ENCODE measurements at places on chromosomes 5 and 9.
A peak's percentile ranks its signal among the peaks of the same experiment; 100 is the strongest.

GRCh38 chr5:10645146-10645545, 81.3 kb downstream of the ANKRD33B start:
- DNase-seq: no peak

DNA sequence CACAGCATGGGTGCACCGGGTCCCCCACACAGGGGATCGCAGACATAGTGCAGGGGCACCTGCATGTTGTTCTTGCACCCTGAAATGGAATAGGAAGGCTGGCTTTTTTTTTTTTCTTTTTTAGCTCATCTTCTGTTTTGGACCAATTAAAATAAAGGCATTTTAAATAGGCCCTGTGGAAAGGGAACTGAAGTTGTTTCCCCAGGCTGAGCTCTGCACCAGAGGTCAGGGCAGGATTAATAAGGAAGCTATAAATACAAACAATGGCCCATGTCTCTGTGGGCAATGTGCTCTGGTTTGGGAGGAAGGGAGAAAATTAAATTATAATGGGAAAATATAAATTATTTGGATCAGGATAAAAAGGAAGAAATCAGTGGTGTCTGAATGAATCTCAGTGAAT, 21.2 kb upstream of the KCNMB1 start:
- no peak for DNase-seq

DNA sequence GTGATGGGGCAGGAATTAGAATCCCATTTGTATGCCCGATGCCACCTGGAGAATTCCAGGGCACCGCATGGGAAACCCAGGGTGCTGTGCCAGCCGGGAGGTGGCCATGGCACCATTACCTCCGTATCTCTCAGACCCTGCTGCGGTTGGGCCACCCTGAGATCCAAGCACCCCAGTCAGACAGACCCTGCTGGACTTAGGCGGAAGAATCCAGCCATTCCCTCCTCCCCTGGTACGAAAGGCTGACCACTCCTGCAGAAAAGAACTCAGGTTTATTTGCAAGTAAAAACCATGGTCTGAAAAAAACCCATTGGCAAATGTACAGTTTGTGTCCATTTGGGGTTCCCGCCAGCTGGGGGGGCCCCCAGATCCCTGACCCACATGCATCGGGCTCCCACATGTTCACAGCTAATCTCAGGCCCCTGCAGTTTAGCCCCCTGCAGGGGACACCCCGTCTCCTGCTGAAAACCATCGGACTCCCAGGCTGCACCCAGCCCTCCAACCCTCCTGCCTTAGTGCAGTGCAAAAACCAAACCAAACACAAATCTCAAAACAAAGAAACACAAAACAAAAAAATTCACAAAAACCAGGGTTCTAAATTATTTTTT, 23.6 kb upstream of the SARDH start:
- DNase-seq: no peak

DNA sequence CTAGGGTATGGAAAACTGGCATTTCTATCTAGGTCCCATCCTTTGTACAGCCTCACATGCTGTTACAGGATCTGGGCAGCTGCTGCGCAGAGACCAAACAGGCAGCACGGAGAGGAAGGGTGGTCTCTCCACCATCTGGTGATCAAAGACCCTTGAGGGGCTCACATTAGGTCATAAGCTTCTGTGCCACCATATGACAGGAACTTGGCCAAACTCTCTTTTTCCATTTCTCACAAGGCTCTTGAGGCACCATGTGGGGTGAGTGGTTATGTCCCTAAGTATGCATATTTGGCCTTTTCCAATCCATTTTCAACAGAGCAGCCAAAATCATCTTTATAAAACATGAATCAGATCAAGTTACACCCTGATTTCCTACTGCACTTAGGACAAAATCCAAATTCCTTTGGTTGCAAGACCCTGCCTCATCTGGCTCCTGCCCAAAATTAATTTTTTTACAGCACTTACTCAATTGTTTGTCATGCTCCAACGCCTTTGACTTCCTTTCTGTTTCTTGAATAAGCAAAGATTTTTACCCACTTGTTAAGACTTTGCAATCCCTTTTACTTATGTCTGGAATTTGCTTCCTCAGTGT, 730.0 kb downstream of the MAT2B start:
- peak; percentile 90 for DNase-seq

GRCh38 chr5:30392897-30393296, 800.6 kb upstream of the CDH6 start:
- DNase-seq: no peak

- peak; percentile 1 for DNase-seq
Observed at GRCh38 chr5:30405821-30406220, 787.7 kb upstream of the CDH6 start.

- DNase-seq: no peak
Observed at GRCh38 chr9:100072805-100073204, 26.0 kb downstream of the ERP44 start.

GRCh38 chr5:175741556-175741955, 83.7 kb downstream of the HRH2 start:
- DNase-seq: no peak

DNA sequence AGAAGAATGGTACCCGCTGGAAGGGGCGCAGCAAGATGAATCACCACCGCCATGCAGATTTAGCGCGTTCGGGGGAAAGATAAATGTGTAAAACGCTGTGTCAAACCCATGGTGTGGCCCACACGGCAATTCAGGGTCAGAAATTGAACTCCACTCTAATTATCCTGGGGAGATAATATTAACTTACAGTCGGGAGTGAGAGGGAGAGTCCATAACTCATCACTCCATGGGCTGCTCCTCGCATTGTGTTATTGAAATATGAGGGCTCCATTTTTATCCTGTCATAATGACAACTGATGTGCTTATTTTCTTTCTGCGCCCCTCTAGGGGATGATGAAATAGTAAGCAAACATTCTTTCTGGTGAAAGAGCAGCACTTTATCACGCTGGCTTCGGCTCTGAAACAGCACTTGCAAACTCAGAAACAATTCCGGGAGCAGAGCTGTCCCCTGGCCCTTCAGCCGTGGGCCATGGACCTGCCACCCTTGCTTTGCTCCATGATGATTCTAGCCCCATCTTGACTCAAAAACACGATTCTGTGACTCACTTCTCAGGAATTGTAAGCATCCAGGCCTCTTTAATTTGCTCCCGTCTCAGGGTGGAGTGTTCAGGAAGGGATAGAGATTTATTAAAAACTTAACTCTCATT, 431.6 kb downstream of the IRX1 start:
- peak; percentile 22 for DNase-seq

DNA sequence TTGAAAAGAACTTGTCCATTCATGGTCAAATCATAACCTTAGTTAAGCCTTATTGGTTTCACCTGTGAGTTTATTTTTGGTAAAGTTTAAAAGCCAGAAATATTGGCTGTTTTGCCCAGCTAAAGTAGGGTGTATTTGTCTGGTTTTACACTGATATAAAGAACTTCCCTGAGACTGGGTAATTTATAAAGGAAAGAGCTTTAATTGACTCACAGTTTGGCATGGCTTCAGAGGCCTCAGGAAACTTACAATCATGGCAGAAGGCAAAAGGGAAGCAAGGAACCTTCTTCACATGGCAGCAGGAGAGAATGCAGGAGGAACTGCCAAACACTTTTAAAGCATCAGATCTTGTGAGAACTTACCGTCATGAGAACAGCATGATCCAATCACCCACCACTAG, 55.3 kb downstream of the JAKMIP2 start:
- no peak for DNase-seq

DNA sequence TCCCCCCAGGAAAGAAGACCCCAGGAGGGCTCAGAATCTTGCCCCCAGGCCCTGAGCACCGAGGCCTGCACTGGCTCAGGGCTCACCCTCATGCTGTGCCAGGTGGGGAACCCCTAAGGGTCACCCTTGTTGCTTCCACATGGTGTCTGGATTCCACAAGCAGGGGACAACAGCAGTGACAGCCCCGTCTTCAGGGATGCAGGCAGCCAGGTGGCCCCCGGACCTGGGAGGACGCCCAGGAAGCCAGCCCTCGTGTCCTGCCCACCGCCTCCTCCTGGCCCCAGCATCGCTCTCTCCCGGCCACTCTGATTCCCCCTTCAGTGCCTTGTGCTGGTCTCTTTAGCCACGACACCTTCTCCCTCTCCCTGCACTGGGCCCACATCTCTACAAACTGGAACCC, 60.0 kb upstream of the SARDH start:
- no peak for DNase-seq

DNA sequence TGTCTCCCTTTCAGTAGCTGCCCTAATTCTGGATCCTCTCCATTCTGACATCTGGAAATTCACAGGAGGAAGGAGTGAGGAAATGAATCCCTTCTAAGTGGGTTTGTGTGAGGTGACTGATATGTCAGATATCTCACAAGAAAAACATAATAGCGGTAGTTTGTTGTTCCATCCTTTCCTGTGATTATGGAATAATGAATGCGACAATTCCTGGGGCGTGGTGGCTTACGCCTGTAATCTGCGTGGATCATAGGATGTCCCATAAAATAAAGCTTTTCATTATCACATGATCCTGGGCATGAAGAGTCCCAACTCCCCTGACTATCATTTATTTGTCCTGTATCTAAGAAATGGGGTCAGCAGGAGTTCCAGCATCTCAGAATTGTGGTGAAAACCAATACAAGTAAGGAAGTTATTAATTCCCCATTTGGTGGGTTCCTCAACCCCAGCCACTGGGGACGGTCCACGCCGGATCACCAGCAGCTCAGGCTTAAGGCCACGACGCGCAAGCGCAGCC, 375 bp upstream of the C5orf24 start:
- DNase-seq: peak; percentile 13

- DNase-seq: no peak
Observed at GRCh38 chr5:4661326-4661725, 478.8 kb upstream of the ADAMTS16 start.

GRCh38 chr5:12019306-12019705, 115.1 kb upstream of the CTNND2 start:
- no peak for DNase-seq

DNA sequence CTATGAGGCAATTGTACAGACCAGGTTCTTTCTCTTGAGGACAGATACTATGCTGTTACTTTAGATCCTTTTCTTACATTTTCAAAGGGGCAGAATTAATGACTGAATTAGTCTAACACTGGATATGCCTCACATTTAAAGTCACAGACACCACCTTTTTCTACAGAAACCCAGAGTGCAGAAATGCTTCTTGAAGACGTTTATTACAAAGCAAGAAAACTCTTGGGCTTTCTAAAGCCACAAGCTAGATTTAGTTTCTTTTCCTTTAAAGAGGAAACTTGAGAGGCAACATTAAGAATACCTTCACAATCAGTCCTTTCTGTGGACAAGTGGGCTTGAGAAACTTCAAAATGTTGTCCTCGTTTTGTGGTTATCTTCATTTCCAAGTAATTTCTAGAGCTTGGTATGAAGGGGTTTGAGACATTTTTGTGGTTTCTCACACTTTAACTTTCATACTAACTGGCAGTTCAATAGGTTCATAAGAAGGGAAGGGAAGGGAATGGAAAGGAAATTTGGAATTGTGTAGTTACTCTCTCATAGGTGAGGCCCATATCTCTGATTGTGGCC, 527.4 kb downstream of the RASEF start:
- DNase-seq: no peak

DNA sequence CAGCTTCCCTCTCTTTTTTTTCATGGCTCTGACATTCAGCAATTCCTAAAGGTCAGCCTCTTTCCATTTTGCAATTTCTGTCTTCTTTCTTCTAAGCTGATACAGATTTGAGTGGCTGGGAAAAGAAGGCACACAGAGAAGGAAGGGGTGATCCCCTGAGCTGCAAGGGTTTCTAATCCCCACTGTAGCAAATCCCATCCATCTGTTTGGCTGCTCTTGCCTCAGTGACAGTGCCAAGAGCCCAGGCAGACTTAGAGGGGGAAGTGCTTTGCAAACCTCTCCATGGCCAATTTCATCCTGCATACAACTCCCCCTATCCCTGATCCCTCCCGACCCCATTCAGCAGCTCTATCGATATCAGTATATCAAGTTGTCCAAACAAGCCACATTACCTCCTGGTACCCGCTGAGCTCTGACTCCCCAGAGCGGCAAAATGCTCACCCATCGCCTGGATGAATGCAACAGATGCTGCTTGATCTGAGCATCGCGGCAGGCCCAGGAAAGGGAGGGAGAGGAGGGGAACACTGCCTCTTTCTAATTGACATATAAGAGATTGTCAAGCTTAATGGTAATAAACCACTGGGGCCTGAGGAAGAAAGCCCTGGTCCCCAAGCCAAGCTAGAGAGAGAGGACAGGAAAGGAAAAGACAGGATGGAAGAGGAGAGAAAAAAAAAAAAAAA, 268.9 kb downstream of the ASTN2 start:
- DNase-seq: no peak

DNA sequence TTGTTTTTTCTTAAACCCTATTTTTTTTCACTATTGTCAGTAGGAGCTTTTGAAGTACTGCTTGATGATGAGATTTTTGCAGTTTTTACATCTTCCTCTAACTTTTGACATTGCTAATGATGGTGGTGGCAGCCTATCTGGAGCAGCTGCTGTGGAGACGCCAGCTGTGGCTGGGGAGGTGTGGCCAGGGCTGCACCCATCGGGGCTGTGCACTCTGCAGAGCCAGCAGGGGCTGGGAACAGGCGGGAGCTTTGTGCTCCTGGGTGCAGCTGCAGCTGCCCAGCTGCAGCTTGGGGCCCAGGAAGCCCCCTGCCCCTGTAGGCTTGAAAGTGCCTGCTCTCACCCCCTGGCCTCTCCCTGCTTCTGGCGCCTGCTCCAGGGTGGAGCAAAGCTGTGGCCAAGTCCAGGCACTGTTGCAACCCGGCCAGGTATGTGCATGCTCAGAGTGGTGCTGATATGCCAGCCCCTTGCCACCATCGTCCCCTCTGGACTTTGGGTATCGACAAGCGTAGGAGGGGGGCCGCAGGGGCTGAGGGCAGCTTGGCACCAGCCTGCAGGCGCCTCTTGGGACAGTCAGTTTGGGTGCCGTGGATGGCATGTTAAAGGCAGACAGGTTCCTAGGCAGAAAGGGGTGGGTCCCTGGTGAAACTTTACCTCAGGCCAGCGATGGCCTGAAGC, 39.2 kb downstream of the FER start:
- DNase-seq: no peak

DNA sequence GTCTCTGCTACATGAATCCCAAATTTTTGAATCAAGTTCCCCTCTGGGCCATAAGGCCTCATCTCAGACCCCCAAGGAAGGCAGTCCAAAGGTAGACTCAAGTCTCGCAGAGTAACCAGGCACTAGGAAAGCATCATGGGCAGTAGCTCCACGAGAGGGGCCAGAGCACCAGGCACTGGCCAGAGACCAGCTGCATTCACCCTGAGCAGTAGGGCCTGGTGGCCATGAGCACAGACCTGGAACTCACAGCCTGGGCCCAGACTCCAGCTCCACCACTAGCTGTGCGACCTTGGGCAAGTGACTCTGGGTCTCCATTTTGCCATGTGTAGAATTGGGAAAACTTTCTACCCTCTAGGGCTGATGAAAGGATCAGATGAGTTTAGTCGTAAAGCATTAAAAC, 28.5 kb downstream of the NANS start:
- no peak for DNase-seq

Measured in fibroblast of pulmonary artery (primary cell).